ENCODE measurements at places on chromosomes 1 and 21.

DNA sequence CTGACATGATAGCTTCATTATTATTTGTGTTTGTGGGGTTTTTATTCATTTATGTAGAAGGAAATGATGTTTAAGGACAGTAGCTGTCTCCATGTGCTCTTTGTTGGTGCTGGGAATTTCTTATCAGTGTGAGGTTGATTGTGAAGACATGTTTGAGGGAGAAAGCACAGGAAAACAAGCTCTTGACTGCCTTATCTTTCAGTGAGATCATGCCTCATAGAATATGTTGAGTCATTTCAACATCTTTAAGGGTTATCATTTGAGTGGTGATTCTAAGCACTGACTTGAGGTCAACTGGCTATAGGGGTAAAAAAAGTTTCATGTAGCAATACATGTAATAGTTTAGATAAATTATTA, 405.1 kb upstream of the ADAMTS5 start:
- DNase-seq = no peak

- DNase-seq = no peak
These were observed 12.6 kb upstream of the STX12 start for GRCh38 chr1:27760426-27760825.

- DNase-seq = no peak
These were observed 34.6 kb downstream of the UMODL1 start for GRCh38 chr21:42105476-42106315.

GRCh38 chr1:167849666-167850065, 64.3 kb downstream of the ADCY10 start:
- no peak for DNase-seq

DNA sequence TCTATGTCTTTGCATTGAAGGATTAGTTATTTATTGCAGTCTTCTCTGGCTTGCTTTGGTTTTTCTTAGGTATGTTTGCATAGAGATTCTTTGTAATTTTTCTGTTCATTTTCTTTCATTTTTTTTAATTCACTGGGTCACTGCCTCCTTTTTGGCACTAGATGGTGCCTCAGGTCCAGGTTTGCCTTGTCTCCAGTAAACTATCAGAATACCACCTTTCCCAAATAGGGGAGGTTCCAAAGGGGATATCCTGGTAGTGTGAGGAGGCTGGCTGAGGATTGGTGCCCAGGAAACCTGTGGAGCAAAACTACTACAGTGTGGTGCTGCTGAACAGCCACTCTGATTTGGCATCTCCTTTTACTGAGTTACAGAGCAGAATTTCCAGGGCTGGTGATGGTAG, 257.1 kb downstream of the KCTD3 start:
- no peak for DNase-seq

- no peak for DNase-seq
These were observed 48.5 kb downstream of the NR5A2 start for GRCh38 chr1:200075938-200076546.

- no peak for DNase-seq
These were observed 18.7 kb upstream of the FMOD start for GRCh38 chr1:203369666-203370065.

GRCh38 chr1:45014321-45015028, 2.4 kb downstream of the UROD start:
- peak; percentile 89 for DNase-seq

DNA sequence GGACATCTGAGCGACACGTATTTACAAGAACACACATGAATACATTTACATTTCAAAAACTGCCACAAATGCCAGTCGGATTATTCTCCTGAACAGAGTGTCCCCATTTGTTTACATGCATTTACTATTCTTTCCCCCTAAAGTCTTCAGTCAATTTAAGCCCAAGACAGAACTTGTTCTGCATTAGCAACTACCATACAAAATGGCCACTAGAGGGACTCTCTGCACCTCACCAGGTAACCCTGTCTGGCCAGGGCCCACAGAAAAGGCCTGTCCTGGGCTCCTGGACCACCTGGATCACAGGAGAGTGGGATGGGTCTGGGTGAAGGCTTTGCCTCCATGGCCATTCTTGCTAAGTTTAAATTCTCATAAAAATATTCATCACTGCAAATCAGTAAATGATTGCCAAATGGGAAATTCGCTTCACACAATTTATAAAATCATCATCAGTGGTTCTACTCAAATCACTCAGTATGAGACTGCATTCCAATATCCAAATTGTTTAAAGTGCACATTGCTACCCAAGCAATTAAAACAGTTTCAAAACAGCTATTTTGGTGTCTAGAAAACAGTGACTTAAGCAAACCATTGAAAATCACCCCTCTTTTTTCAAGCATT, 12.5 kb upstream of the GUCA2A start:
- DNase-seq = peak; percentile 28

All from activated CD8-positive, alpha-beta T cell treated with anti-CD3 and anti-CD28 coated beads for 36 hours (primary cell).